Chondrocyte (in vitro differentiated cells): ENCODE measurements at places on chromosomes 13 and 19.
A peak's percentile ranks its signal among the peaks of the same experiment; 100 is the strongest.

DNA sequence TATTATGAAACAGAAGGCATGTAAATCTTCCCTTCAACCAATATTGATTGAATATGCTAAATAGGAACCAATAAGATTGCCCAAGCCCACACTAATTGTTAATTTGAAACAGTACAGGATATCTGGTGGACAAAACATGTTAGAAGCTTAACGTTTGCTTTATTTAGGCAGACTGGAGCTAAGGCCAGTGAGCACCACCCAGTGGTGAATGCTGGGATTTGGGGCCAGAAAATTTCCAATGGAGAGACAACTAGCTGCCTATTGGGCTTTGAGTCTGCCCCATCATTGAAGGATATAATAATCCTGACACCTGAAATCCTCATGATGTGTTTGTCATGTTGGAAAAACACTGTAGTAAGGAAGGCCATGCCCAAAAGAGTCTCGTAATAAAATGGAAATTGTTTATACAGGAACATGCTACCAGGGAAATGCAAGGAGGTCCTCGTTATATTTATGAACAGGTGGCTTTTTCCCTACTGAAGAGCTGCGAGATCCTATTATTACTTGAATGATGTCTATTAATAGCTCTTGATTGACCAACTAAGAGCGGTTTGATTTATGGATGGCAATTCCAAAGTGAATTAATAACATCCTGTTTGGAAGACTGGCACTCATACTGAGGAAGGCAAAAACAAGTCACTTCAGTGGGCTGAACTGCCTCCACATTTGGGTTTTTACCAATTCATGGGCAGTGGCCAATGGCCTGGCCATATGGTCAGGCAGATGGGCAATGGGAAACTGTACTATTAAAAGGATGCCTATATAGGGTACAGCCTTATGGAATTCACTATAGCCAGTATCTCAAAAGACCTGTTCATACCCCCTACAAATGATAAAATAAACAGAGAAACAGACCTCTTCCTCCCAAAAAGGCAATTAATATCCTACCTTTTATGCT lies 8.7 kb downstream of the SIGLECL1 start:
- H3K4me1 ChIP-seq, result no peaks in the 10 kb centered on the region
- no peak overlapping the region for H3K27ac ChIP-seq
- DNase-seq, result no peak

GRCh38 chr13:33745370-33746324 lies 72.3 kb upstream of the RFC3 start:
- no peaks in the 10 kb centered on the region for H3K27me3 ChIP-seq
- no peaks in the 10 kb centered on the region for H3K36me3 ChIP-seq
- H3K4me3 ChIP-seq, result no peak overlapping the region
- H3K27ac ChIP-seq, result no peak overlapping the region
- H3K4me1 ChIP-seq, result peaks cover 4% of the 10 kb centered on the region
- no peak for DNase-seq

- H3K4me1 ChIP-seq, result no peaks in the 10 kb centered on the region
- no peak overlapping the region for H3K27ac ChIP-seq
Observed at GRCh38 chr13:39970177-39970846, 314.9 kb downstream of the COG6 start.

GRCh38 chr13:44436589-44437337 lies 63.1 kb downstream of the SERP2 start:
- peak overlapping the region; percentile 95 for H3K27ac ChIP-seq
- H3K36me3 ChIP-seq, result peaks cover 13% of the 10 kb centered on the region
- H3K27me3 ChIP-seq, result no peaks in the 10 kb centered on the region
- peaks cover 59% of the 10 kb centered on the region for H3K4me1 ChIP-seq
- peak overlapping the region; percentile 77 for H3K4me3 ChIP-seq
